ENCODE measurements at places on chromosomes 11 and 22. TPM values are rescaled to one million over a fixed set of nuclear protein-coding genes. Genes with fewer than 3 reads are reported as not detected.

Gene KDM4E
- 0.14 TPM for polyA plus RNA-seq

Gene RBX1
- 76.6 TPM for polyA plus RNA-seq

Gene LPXN
- polyA plus RNA-seq = 7.6 TPM

Gene SOX10
- 0.86 TPM for polyA plus RNA-seq

Gene SYCE3
- polyA plus RNA-seq = 0.28 TPM
